ENCODE measurements at places on chromosomes 4 and X.

DNA sequence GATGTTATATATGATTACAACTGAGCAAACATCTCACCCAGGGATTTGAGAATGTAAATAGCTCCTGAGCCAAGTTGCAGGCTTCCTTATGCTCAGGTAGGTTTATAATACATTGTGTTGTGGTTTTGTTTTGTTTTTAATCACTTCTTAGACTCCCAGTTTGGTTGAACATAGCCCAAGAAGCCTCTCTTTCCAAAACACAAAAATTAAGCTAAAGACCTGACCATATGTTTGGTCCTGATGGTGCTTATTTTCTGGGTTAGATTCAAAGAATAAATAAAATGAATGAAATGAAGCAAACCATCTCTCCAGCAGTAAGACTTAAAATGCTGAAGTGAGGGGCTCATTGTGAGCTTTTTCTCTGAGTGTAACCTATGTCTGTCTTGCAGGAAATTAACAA, 93.5 kb downstream of the GRXCR1 start:
- DNase-seq, result no peak

- no peak for DNase-seq
Observed at GRCh38 chr4:152687974-152688599, 8.3 kb upstream of the TMEM154 start.

- DNase-seq, result no peak
Observed at GRCh38 chr4:183347566-183347965, 25.3 kb upstream of the CLDN24 start.

GRCh38 chr4:147958489-147959065, 226.7 kb downstream of the ARHGAP10 start:
- no peak for DNase-seq

- no peak for DNase-seq
Observed at GRCh38 chrX:48532161-48532560, 7.4 kb upstream of the TBC1D25 start.

DNA sequence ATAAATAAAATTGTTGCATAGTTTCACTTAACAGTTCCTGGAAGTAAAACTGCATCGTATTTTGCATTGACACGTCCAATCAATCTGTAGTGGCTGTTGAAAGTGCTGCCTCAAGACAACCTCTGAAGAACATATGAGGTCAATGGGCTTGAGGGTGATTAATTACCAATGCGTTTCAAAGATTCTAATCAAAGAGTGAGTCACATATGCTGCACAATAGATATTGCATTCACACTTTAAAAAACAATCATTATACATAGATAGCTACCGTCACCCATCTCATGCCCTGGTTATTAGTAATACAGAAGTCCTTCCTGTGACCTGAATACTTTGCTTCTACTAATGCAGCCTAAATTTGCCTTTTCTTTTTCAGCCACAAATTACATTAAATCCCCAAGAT, 743.3 kb upstream of the SLIT2 start:
- no peak for DNase-seq

DNA sequence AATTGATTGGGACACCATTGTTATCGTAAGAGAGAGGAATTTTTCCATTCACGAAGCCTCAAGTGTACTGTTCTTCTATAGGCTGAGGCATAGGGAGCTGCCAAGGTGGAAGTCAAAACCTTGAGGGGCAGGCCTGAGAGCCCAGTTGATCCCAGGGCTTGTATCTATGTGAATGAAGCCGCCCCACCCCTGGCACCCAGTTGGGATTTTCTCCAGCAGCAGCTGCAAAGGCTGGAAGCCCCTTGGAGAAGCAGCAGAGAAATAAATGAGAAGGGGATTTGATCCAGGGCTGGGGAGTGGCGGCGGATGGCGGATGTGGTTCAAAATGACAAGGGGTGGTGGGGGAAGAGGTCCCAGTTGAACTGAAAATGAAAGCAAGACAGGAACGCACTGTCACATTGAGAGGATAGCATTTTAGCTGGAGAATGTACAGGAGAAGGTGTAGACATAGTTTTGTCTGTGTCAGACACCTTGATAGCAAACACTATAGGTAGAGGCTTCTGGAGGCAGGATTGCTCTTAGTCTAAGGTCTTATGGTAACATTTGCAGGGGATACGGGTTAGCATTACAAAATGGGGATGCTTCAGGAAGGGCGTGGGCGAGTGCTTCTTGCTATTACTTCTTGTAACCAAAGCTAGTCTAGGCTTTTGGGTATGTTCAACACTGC, 32.6 kb downstream of the DOCK11 start:
- no peak for DNase-seq

DNA sequence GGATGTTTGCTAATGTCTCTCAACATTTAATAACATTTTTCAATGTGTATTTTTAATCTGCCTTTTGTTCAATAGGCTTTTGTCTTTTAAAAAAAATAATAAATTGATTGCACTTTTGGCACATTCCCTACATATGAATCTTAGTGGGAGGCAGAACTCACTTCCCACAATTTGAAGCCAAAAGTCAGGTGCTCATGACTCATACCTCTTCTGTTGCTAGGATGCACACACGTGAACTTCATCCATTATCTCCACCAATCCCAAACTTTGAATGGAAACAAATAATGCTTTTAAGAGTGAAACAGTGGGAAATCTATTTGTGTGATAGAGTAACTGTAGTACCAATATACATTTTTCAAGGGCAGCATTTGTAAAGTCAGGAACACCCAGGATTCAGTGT, 260.5 kb downstream of the IQCM start:
- peak; percentile 65 for DNase-seq

- DNase-seq, result no peak
Observed at GRCh38 chr4:101651778-101652177, 138.8 kb upstream of the BANK1 start.

DNA sequence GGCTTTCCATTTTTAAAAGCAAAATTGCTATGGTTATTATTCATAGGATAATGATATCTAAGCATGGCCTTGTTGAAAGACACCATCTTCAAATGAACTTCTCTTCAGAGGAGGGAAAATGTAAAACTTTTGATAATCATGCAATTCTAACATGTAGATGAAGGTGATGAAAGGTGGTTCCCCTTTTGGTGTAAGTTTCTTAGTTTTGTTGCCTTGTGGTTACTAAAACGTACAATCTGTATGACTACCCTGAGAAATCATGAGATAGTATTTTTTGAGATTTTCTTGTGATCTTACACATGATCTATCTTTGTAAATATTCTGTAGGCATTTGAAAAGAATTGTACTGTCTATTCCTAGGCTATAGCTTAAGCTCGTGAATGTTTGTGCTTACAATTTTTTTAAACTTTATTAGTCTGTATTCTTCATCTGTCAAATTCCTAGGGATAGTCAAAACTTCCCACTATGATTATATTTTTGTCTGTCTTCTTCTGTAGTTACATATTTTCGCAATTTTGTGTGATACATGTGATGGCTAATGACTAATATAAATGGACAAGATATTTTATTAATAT, 47.5 kb downstream of the PTPN13 start:
- DNase-seq, result no peak

DNA sequence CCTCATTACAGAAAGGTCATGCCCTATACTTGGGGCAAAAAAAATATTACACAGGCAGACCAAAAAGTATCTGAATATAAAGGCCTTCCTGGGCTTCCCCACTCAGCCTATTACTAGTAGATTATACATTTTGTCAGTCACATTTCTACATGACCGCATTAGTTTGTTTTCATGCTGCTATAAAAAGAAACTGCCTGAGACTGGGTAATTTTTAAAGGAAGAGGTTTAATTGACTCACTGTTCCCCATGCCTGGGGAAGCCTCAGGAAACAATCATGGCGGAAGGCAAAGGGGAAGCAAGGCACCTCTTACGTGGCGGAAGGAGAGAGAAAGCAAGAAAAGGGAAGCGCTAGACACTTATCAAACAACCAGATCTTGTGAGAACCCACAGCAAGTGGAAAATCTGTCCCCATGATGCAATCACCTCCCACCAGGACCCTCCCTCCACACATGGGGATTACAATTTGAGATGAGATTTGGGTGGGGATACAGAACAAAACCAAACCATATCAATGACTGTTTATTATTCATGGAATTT, 1312.0 kb downstream of the PCDH7 start:
- DNase-seq, result no peak

DNA sequence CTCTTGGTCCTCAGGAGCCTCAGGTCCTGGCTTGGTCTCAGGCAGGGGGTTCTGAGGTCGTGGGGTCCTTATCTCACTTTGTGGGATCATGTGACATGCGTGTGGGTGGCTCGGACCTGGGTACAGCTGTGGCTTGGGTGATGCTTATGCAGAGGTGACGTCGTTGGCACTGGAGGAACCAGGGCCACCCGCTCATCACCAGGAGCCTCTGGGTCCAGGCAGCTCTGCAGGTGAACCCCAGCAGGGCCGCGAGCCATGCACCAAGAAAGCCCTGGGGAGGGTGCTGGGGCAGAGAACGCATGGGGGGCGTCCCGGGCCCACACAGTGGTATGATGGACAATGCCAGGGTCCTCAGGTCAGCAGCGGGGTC, 8.7 kb downstream of the ATP5ME start:
- DNase-seq, result no peak

GRCh38 chrX:44675362-44676024, 132.8 kb upstream of the FUNDC1 start:
- DNase-seq, result peak; percentile 40

- DNase-seq, result no peak
Observed at GRCh38 chrX:154353172-154353843, 21.1 kb downstream of the FLNA start.

DNA sequence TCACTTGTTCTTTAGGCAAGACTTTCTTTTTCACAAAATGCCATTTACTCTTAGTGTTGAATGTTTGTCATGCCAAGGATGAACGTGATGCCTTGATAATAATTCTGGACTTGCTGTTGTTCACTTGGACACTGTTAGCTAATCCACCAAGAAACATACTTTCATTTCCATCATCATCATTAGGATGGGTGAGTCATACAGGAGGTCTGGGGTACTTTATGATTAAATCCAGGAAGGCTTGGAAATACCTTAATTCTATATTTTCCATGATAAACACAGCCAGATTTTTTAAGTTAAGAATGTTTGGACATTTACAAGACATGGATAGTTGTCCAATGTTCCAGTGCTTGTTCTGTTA, 260.7 kb upstream of the GIMD1 start:
- no peak for DNase-seq

GRCh38 chrX:93985344-93986307, 311.6 kb downstream of the FAM133A start:
- no peak for DNase-seq

DNA sequence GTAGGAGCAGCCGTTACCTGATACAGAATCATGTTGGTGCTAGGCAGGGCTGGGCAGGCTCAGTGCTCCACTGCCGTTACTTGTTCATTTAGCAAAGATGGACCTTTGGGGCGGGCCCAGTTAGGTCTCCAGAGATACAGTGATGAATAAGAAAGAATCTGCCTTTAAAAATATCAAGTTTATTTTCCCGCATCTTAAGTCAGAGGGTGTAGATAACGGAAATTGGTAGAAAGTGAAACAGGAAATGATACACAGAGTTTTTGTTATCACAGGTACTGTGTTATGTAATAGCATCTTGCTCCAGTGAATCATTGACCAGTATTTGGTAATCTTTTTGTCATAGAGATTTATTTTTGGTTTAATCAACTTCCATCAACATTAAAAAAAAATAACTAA, 5.5 kb downstream of the TMEM131L start:
- DNase-seq, result no peak

DNA sequence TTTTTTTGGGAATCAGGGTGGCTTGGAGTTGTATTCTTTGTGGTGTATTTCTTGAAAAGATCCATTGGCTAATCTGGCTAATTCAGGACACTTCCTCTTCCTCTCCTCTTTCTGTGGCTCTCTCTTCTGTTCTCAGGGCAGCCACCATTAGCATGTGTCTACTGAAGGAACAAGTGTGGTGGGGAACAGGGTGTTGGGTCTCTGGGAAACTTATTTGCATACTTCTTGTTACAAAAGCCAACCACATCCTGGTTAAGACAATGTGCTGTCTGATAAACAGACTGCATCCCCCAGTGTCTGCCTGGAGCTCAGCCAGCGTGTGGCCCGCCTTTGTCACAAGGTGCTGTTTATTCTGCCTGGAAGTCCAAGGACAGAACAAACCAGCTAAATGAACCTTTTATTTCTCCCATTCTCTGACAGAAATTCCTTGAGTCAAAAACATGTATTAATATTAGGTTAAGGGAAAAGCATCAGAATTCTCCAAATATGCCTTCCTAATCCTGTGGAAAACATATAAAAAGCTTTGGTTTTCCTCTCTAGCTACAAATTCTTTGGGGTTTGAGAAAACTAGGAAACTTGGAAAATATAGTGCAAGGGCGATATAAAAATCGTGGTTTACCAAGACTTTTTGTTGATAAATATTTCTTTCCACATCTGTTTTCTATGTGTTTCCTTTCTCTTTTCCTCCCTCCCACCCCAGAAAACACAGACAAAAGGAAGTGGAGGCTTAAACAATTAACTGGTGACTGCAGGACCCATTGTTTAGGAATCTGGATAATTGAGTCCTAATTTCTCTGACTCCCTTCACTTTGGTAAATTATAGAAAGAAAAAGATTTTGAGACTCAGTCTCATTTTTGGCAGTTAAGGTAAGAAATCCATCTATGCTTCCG, 203.6 kb downstream of the SPRY1 start:
- DNase-seq, result peak; percentile 92

DNA sequence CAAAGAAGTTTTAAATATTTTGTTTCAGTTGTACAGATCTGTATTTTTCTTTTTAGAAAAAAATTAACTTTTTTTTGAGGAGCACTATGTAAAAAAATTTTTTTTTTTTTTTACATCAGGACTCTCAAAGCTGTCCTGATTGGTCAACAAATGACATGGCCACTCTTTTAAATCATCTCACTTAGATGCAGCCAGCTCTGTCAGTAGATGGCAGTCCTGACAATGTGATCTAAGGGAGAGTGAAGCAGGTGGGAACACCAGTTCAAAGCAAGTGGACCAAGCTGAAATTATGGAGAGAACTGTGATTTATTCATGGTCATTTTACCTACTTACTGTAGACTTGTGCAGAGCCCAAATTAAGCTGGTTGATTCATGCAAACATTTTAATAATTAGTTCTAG, 174.7 kb upstream of the GPRIN3 start:
- peak; percentile 74 for DNase-seq

DNA sequence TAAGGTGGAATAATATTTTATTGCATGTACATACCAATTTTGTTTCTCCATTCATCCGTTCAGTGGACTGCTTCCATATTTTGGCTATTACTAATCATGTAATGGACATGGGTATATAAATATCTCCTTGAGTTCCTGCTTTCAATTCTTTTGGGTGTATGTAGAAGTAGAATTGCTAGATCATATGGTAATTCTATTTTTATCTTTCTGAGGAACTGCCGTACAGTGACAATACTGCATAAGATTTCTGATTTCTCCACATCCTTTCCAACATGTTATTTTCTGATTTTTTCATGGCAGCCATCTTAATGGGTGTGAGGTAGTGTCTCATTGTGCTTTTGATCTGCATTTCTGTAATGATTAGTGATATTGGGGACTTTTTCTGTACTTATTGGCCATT, 19.2 kb downstream of the ALPK1 start:
- DNase-seq, result no peak

GRCh38 chr4:10441512-10441911, 15.7 kb downstream of the ZNF518B start:
- no peak for DNase-seq

- DNase-seq, result no peak
Observed at GRCh38 chr4:142566777-142567176, 279.3 kb downstream of the INPP4B start.

- DNase-seq, result no peak
Observed at GRCh38 chr4:181799561-181800069, 443.6 kb upstream of the TENM3 start.

- DNase-seq, result no peak
Observed at GRCh38 chr4:75729836-75730235, 5.5 kb downstream of the USO1 start.

All from COLO829 (cell line).